Osteoblast (primary cell): ENCODE measurements at places on chromosomes 7 and 10. TPM values are rescaled to one million over a fixed set of nuclear protein-coding genes. Genes with fewer than 3 reads are reported as not detected.

SPACDR gene
- 0.36 TPM in 1 of 2 replicates, not detected in the other for total RNA-seq

CTTNBP2 gene
- total RNA-seq = 1.1 and 2.9 TPM in 2 replicates

LIPF gene
- not detected in 2 replicates for total RNA-seq

FFAR4 gene
- not detected in 2 replicates for total RNA-seq

SLC29A4 gene
- total RNA-seq = 0.88 and 1.1 TPM in 2 replicates

KIAA1549 gene
- total RNA-seq = 2.9 and 3.3 TPM in 2 replicates

BCCIP gene
- 25.9 and 26.8 TPM in 2 replicates for total RNA-seq

ZP3 gene
- 3.5 and 6.2 TPM in 2 replicates for total RNA-seq

NPTX2 gene
- total RNA-seq = 1.1 and 2.4 TPM in 2 replicates

EPDR1 gene
- 99.3 and 123 TPM in 2 replicates for total RNA-seq

TAS2R16 gene
- total RNA-seq = not detected in 2 replicates

OPALIN gene
- not detected in 2 replicates for total RNA-seq

HTR7 gene
- 9.8 and 12.4 TPM in 2 replicates for total RNA-seq

ADIRF gene
- total RNA-seq = 11.9 and 18.3 TPM in 2 replicates

ZNF3 gene
- 30.4 and 33.9 TPM in 2 replicates for total RNA-seq

CROT gene
- total RNA-seq = 14.8 and 20.0 TPM in 2 replicates

ANXA8L1 gene
- total RNA-seq = 0.29 and 0.36 TPM in 2 replicates

ZNF365 gene
- 9.1 and 9.8 TPM in 2 replicates for total RNA-seq

DPYSL4 gene
- total RNA-seq = 0.72 and 2.4 TPM in 2 replicates

LIPM gene
- not detected in 2 replicates for total RNA-seq

LOXL4 gene
- total RNA-seq = 28.6 and 36.6 TPM in 2 replicates

ADAP1 gene
- 0.59 and 2.2 TPM in 2 replicates for total RNA-seq
